ENCODE measurements at places on chromosomes 1 and 21.
A peak's percentile ranks its signal among the peaks of the same experiment; 100 is the strongest.

DNA sequence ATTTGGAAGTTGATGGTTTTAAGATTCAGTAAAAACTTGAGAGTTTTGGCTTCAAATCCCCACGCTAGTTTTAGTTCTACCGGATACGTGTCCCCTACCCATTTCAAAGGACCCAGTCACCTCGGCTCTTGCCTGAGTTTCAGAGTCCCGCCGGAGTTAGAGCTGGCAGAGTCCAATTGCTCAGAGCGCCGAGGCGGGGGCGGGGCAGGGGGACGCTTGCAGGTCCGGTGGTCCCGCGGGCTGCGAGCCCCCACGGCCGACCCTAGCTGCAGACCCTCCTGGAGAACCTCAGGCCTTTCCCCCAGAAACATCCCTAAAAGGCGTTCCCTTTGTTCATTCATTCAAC is 765 bp upstream of the VPS45 start:
- DNase-seq: no peak

GRCh38 chr21:18524097-18524880 is 120.7 kb upstream of the TMPRSS15 start:
- no peak for DNase-seq

DNA sequence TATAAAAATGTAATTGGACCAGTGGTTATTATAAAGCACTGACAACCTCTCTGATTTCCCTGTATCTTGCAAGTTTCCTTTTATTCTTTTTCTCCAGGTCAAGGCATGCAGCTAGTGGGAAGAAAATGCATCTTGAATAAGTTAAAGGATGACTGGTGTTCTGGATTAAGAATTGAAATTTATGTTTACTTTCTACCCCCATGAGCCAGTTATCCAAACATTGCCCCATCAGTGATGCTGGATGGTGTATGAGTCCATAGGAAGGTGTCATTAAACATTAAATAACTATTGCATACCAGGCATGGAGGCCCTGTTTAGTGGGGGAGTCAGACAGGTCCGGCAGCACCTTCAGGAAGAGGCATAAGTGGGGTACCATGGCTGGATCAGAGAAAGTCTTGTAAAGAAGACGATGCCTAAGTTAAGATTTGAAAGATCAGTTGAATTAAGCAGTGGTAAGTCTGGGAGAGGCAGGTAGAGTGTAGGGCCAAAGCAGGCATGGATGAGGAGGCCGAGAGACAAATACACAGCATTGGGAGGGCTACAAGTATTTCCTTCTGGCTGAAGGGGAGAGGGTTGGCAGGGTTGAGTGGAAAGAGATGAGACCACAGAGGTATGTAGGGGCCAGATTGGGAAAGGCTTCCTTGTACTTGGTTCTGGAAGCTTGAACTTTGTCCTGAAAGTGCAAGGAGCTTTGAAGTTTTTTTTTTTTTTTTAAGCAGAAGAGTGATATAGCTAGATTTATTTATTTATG is 5.7 kb downstream of the SZRD1 start:
- DNase-seq: no peak

- DNase-seq: peak; percentile 61
Observed at GRCh38 chr1:111199881-111200801, at the start of gene DENND2D. Gene DENND2D (minus strand): TSS chr1:111200646. CDS start chr1:111200459, 187 bp downstream.

GRCh38 chr1:112870887-112871646 is 84.9 kb downstream of the SLC16A1 start:
- DNase-seq: no peak

DNA sequence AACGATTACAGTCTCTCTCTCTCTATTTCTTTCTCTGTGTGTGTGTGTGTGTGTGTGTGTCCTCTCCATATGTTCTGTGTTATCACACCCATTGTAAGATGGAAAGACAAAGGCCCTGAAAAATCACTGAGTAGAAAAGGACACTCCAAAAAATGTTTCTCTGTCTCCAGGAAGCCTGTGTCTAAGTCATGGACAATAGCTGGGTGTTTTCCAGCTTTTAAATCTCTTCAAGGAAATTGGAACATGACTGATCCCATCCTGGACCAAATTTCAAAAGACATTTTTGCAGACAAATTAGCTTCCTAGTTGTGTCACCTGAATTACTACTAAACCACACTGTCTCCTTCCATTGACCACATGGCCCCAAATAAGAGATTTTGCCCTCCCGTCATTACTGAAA is 31.0 kb upstream of the LMX1A start:
- no peak for DNase-seq

DNA sequence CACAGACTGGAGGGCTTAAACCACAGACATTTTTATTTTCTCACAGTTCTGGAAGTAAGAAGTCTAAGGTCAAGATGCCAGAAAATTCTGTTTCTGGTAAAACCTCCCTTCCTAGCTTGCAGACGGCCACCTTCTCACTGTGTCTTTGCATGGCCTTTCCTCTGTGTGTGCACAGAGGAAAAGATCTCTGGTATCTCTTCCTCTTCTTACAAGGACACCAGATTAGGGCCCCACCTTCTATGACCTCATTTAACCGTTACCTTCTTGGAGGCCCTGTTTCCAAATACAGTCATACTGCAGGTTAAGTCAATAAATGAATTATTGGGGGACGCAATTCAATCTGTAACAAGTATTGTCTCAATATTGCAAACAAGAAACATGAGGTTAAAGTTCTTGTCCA is 63.0 kb upstream of the PRDX6 start:
- no peak for DNase-seq

DNA sequence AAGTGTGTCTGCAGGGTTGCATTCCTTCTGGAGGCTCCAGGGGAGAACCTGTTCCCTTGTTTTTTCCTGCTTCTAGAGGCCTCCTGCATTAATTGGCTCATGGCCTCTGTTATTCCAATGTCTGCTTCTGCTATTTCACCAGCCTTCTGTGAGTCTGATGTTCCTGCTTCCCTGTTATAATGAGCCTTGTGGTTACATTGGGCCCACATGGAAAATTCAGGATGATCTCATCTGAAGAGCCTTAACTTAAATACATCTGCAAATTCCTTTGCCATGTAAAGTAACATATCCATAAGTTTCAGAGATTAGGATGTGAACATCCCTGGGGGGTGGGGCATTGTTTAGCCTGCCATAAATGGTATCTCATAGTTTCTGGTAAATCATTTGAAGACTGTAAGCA is 181.1 kb downstream of the RWDD3 start:
- no peak for DNase-seq

DNA sequence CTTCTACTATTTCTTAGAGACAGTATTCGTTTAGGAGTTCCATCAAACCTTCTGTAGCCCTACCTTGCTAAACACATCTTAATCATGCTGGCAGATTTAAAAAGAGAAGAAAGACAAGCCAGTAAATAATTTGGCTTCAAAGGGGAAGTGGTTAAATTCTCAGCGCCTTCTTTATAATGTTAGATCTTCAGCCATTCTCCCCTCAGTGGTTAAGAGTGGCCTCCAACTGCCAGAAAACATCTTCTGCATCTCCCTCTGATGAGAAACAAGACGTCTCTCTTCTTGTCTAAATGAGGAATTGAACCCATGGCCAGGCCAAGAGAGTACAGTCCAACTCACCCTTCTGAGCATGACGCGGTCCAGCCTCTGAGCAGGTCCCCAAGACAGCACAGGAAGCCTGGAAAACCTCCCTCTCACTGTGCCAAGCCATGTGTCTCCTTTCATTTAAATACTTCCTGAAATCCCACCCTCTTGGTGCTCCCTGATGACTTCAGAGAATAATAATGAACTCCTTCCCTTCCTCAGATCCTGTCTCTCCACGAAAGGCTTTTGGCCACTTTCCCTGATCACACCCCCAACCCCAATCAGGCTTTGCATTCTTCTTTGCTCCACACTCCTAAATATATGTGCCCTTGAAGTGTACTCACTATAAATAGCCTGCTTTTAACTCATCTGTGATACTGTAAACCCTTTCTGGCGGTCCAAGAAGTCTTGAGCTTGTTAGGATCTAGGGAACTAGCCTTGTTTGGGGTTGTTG is 16.4 kb upstream of the LRRC52 start:
- no peak for DNase-seq

DNA sequence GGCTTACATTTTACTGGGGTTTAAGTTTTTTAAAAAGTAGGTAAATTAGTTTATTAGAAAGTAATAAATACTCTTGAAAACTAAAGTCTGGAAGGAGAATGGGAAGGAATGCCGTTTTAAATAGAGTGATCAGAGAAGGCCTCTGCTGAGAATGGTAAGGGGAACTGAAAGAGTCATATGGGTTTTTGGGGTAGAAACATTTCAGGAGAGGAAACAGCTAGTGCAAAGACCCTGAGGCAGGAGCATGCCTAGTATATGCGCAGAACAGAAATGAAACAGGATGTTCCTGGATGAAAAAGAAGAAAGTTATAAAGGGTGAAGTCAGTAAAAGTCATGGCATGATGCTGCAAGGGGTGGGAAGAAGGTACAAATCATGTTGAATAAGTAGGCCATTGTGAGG is 38.9 kb downstream of the ZC3H11B start:
- no peak for DNase-seq

- no peak for DNase-seq
Observed at GRCh38 chr21:45828580-45829570, 152.7 kb upstream of the COL6A1 start.

GRCh38 chr1:245500546-245500945 is 345.8 kb downstream of the KIF26B start:
- no peak for DNase-seq

DNA sequence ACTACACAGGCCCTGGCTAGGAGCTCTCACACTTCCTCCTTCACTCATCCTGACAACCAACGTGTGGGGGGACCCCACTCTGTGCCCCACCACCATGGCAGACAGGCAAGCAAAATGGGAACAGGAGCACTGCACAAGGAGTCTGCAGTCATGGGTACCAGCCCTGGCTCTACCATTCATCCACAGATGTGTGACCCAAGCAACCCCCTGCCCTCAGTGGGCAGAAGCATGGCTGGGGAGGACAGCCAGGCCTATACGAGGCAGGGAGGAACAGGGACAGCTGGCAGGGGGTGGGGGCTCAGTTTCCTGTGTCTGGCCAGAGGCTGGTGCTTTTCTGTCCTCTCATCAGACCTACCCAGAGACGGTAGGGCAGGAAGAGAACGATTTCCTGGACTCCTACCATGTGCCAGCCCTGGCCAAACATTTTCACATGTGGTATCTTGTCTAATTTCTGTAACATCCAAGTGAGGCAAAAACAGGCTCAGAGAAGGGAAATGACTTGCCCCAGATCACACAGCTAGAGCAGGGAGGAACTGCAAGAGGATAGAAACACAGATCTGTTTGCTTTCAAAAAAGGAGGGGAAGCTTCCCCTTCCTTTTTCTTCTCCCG is 178.0 kb downstream of the HIVEP3 start:
- peak; percentile 16 for DNase-seq

GRCh38 chr1:245079021-245079609 is 75.7 kb upstream of the KIF26B start:
- DNase-seq: no peak

GRCh38 chr1:89632657-89633247 is at the start of gene LRRC8C:
Gene LRRC8C (plus strand): TSS chr1:89633120. CDS start chr1:89686474, 53,354 bp downstream.
- DNase-seq: peak; percentile 87

- no peak for DNase-seq
Observed at GRCh38 chr1:147504801-147505311, 36.4 kb upstream of the BCL9 start.

- DNase-seq: no peak
Observed at GRCh38 chr21:31537872-31538576, 121.5 kb upstream of the SOD1 start.

GRCh38 chr1:227998374-227999055 is 8.3 kb upstream of the WNT3A start:
- DNase-seq: no peak

DNA sequence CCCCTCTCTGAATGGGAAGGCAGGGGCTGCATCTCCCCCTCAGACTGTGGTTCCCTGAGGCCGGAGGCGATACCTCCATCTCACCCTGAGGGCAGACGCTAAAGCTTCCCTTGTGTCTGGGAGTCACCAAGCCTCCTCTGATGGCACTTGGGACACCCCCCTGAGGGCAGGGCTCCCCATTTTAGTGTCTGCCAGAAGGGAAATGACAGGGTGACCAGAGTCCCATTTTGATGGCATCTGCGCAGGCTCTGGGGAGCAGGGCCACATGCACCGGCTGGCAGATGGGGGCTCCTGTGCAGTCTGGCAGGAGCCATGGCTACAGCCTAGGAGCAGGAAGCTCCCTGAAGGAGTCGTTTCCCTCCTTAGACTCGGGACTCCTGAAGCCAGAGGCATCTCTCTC is 1.7 kb downstream of the S100A2 start:
- DNase-seq: no peak

- DNase-seq: no peak
Observed at GRCh38 chr1:61428146-61428545, 296.8 kb downstream of the TM2D1 start.

GRCh38 chr1:179817789-179818188 is 59.8 kb downstream of the TOR1AIP2 start:
- no peak for DNase-seq

DNA sequence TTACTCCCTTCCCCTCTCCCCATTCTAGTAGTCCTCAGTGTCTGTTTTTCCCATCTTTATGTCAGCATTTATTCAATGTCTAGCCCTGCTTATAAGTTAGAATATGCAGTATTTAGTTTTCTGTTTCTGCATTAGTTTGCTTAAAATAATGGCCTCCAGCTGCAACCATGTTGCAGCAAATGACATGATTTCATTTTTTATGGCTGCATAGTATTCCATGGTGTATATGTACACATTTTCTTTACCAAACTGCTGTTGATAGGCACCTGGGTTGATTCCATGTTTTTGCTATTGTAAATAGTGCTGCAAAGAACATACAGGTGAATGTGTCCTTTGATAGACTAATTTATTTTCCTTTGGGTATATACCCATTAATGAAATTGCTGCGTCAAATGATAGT is 267.7 kb downstream of the SRGAP2C start:
- DNase-seq: no peak

GRCh38 chr1:48055876-48056764 is 58.9 kb upstream of the TRABD2B start:
- no peak for DNase-seq

- DNase-seq: no peak
Observed at GRCh38 chr1:75579046-75579445, 31.9 kb downstream of the SLC44A5 start.

DNA sequence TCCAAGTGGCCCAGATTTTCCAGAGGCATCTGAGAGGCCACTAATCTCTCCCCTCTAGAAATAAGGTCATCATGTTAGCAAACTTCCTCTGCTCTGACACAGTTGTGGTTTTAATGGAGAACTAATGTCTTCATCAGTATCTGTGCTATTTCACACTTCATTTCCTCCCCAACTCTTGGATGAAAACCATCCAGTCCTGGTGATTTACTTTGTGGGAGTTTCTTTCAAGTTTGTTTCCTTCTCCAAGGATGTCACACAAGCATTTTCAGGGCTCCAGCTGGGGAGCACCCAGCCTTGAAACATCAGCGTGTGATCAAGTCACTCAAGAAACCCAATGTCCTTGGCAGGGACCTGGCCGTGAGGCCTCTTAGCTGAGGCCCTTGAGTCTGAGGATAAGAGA is 38.8 kb downstream of the TBX15 start:
- no peak for DNase-seq
